ENCODE measurements at places on chromosomes 3 and 15. TPM values are rescaled to one million over a fixed set of nuclear protein-coding genes. Genes with fewer than 3 reads are reported as not detected.
A peak's percentile ranks its signal among the peaks of the same experiment; 100 is the strongest.

DNA sequence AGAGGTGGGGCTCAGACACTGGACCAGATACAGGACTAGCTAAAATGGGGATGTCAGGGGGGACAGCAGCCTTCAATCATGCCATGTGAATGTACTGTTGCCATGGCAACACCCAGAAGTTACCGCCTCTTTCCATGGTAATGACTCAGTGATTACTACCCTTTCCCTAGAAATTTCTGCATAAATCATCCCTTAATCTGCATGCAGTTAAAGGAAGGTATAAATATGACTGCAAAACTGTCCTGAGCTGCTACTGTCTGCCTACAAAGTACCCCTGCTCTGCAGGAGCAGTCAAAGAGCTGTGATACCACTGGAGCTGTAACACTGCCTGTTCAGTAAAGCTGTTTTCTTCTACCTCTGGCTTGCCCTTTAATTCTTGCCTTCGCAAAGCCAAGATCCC is 168.2 kb downstream of the PEAK1 start:
- DNase-seq: peak; percentile 8

GRCh38 chr3:124787476-124788195 is 57.4 kb downstream of the UMPS start:
- peak; percentile 73 for DNase-seq

The GRAMD2A gene
- total RNA-seq: 0.77 TPM

- DNase-seq: peak; percentile 26
Observed at GRCh38 chr3:155745795-155746550, 1.1 kb upstream of the PLCH1 start.

DNA sequence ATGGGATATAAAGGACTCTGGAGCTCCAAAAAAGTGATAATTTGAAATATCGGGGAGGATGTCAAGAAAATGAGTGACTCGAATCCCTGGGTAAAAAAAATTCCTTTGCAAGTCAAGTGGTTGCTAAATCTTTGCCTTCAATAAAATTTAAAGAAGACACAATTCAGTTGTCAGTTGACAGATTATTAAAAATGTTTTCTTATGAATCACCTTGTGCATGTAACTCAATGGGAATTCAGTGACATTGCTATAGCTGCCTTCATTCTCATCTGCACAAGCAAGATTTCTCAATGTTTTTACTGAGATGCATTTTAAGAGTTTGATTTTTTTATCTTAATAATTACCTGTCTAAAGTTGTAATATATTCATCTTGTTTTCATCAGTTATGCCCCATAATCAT is 264.0 kb upstream of the IL12A start:
- DNase-seq: peak; percentile 35
